ENCODE measurements at places on chromosomes 11 and 22.

- DNase-seq: no peak
Observed at GRCh38 chr11:66727282-66728037, 1.6 kb downstream of the SPTBN2 start.

GRCh38 chr11:2929531-2929949 lies 320 bp upstream of the PHLDA2 start:
- no peak for DNase-seq

- DNase-seq: no peak
Observed at GRCh38 chr11:79925570-79925969, 484.7 kb upstream of the TENM4 start.

GRCh38 chr11:86390487-86390886 lies 15.8 kb downstream of the CCDC81 start:
- DNase-seq: no peak

- no peak for DNase-seq
Observed at GRCh38 chr11:130452940-130453339, 4.5 kb downstream of the ADAMTS15 start.

- peak; percentile 37 for DNase-seq
Observed at GRCh38 chr11:63866211-63866610, 27.3 kb downstream of the MARK2 start.
